NCI-H1417 treated with DMSO at 0.1 percent for 48 hours (cell line): ENCODE measurements at places on chromosomes 2 and 18.

- DNase-seq, result no peak
Measured at GRCh38 chr2:25632396-25632795, 41.0 kb downstream of the DTNB start.

DNA sequence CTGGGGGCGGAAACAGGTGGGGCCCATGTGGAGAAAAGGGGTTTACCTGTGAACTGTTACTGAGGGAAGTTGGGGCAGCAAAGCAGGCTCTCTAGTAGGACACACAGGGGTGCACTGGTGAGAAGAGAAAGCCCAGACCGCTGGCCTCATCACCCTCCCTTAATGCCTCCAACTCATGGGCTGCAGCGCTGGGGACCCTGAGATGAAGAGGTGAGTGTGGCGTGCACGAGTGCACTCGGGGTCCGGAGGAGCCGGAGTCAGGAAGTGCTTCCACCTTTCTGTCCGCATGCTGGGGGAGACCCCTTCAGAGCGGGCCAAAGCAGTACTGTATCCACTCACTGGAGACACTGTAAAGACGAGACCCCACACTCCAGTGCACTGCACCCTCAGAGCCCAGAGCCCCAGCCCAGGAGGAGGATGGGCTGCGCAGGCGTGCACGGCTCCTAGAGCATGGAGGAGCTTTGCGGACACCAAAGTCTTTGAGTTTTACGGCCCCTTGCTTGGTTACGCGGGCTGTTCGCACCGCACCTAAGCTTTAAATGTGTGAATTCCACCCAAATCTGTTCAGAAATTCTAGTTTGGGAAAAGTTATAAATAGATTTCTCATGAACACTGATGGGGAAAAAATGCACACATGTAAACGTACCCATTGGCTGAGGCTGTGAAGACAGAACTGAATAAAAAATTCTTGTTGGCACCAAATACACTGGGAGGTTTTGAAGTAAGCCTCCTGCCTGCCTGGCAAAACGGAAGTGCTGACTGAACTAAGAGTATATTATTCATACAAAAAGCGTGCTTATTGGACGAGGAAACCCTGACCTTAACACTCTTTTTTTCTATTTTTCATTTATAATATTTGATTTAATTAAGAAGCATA, 45.4 kb upstream of the PPP4R1 start:
- DNase-seq, result no peak

- DNase-seq, result no peak
Measured at GRCh38 chr2:54760310-54760709, 36.8 kb downstream of the EML6 start.

DNA sequence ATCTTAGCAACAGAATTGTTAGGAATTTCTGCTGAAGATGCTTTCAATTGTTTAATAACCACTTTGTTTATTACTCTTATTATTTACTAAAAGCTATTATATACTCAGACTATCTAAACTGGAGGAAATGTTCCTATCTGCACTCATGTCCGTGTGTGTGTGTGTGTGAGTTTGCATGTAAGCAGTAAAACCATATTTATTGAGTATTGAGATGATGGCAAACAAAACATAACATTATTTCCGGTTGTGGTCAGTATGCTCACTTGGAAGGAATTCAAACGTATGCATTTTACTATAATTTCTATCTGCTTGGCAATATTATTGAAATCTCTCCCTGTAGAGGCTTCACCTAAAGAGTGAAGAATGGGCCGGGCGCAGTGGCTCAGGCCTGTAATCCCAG, 43.0 kb upstream of the ZNF804A start:
- DNase-seq, result no peak
